ENCODE measurements at places on chromosomes 4 and X. TPM values are rescaled to one million over a fixed set of nuclear protein-coding genes. Genes with fewer than 3 reads are reported as not detected.

CLDN22 gene
- not detected for total RNA-seq

HMX1 gene
- not detected for total RNA-seq

ADAMTS3 gene
- 1.6 TPM for total RNA-seq

GYPE gene
- 0.59 TPM for total RNA-seq

VCX2 gene
- total RNA-seq = not detected

TRIM60 gene
- not detected for total RNA-seq

ENOX2 gene
- 6.9 TPM for total RNA-seq

PCYT1B gene
- total RNA-seq = under 0.01 TPM

GLRA3 gene
- total RNA-seq = not detected

TRPC5OS gene
- total RNA-seq = not detected

FAM47A gene
- total RNA-seq = not detected

GLOD5 gene
- not detected for total RNA-seq

WDFY3 gene
- total RNA-seq = 38.3 TPM

SLC25A53 gene
- total RNA-seq = 13.5 TPM

GABRG1 gene
- total RNA-seq = not detected

Data from smooth muscle cell of the coronary artery (primary cell).